ENCODE measurements at places on chromosomes 4 and X.

- no peak for DNase-seq
Observed at GRCh38 chr4:85499573-85499972, 24.6 kb downstream of the ARHGAP24 start.

- no peak for DNase-seq
Observed at GRCh38 chr4:110059556-110060191, 138.7 kb downstream of the ELOVL6 start.

DNA sequence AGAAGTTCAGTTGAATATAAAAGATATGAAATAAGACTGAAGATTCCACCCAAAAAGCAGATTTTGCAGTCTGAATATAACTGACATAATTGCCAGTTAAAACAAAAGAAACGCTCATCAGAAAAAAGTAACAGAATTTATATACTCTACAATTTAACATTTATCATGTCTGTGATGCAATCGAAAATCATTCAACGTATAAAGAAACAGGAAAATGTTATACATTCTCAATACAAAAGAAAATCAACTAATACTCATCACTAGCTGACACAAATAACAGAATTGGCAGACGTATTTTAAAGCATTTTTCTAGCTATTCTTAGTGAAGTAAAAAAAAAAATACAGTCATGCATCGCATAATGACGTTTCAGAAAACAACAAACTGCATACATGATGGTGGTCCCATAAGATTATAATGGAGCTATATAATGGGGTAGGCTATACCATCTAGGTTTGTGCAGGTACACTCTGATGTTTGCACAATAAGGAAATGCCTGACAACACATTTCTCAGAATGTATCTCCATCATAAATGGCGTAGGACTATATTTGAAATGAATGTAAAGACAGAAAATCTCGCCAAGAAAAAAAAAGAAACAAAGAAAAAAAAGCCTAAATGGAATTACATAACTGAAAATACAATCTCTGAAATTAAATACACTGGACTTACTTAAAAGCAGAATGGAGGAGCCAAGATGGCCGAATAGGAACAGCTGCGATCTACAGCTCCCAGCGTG is 34.3 kb downstream of the OR13H1 start:
- DNase-seq: no peak

- DNase-seq: no peak
Observed at GRCh38 chrX:132393485-132393884, 95.4 kb downstream of the MBNL3 start.

- no peak for DNase-seq
Observed at GRCh38 chr4:140666889-140667614, 89.1 kb downstream of the TBC1D9 start.

GRCh38 chr4:89136525-89136924 is 25.2 kb downstream of the TIGD2 start:
- DNase-seq: no peak

DNA sequence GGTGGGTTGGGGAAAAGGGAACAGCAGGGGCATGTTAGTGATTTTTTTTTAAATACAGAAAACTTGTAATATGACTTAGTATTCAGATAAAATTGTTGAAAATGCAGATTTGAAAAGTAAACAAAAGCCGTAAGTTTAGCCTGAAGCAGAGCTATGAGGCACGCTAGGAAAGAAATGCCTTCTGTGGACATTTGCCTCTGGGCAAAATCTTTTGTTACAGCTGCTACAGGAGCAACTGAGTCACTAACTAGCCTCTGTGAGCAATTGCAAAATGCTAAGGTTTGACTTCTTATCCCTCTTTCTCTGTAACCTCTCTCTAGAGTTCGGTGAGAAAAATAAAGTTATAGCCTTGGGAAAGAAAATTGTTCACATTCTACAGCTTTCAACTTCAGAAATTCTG is 350.0 kb downstream of the SLC7A11 start:
- no peak for DNase-seq

DNA sequence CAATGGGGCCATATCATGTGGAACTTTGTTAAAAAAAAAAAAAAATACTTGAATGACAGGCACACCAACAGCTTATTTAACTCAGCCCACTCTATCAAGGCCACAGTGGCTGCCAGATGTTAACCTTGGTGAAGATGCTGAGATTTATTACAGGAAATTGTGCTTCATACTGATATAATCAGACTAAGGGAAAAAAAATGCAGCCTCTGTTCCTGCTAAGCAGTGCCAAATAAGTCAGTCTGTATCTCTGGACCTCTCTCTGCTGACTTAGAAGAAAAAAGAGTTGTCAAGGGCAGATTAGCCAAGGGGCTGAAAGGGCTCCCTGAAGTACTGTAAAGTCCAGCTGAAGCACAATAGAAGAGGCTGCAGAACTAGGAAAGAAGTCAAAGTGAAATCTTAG is 677.7 kb upstream of the HTR2C start:
- DNase-seq: no peak

DNA sequence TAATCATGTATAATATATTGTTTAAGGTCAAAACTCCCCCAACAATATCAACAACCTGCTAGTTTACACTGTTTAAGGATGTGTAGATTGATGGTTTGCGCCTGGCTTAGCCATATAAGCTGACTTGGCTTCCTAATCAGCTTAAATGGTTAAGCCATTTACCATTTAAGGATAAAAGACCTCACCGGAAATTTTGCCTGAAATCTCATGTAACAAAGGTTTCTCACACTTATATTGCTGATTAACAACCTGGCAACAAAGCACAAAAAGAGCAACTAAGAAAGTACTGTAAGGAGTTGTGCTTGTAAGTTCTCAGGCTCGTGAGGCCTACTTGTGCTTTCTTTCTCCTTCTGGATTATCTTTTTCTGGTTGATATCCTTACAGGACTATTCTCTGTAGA is 485.2 kb downstream of the GABRG1 start:
- no peak for DNase-seq

- DNase-seq: peak; percentile 10
Observed at GRCh38 chr4:37889849-37890800, 759 bp upstream of the TBC1D1 start.

DNA sequence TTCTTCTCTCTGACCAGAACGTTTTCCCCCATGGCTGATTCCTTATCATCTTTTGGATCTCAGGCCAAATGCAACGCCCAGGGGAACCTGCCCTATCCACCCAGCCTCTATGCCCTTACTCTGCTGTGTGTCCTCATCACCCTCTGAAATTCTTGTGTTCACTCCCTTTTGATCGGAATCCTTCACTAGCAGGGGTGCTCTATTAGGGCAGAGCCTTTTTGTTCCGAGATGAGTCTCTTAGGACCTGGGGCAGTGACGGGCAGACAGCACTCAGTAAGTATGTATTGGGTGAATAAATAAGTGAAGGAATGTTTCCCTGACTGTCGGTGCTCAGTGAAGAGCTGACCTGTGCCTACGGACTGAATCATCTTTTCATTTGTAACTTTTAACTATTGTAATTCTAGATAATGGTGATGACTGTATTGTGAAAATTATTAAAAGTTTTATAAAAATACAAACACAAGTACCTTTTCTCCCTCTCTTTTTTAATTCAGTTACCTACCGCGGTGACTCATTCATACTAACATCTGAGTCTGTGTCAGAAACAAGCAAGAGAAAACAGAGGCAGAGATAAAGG is 4.8 kb upstream of the TENM3 start:
- DNase-seq: no peak

Measured in AML-193 (cell line).